ENCODE measurements at places on chromosomes 5 and 9.

GRCh38 chr9:134066526-134066912 is 1.3 kb downstream of the BRD3 start:
- DNase-seq = no peak

GRCh38 chr9:36064448-36065037 is 27.8 kb downstream of the RECK start:
- DNase-seq = no peak

DNA sequence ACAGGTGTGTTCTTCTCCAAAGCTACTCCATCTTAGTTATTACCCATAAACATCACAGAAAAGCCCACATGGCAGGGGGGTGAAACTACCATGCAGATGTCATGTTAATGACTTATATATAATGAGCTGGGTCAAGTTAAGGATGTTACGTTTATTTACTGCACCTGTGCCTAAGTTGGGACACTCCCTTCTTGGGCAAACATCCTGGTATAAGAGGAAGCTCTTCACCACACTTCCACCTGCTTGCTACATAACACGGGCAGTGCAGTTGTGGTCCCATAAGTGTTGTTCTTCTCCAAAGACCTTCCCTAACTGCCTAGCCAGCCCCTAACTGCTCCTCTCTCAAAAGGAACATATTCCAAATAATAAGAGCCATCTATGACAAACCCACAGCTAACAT is 9.3 kb upstream of the ZCCHC9 start:
- DNase-seq = no peak

GRCh38 chr9:135350003-135350315 is 129.6 kb upstream of the PPP1R26 start:
- DNase-seq = no peak

- DNase-seq = no peak
These were observed 614.5 kb downstream of the MAT2B start for GRCh38 chr5:164119806-164120447.

- no peak for DNase-seq
These were observed 161.0 kb upstream of the RORB start for GRCh38 chr9:74336161-74336560.

- no peak for DNase-seq
These were observed 29.6 kb upstream of the ZNF782 start for GRCh38 chr9:96883922-96884321.

- DNase-seq = no peak
These were observed 15.1 kb upstream of the SLC2A6 start for GRCh38 chr9:133493845-133494540.

- DNase-seq = no peak
These were observed 86.2 kb downstream of the TEK start for GRCh38 chr9:27195191-27195590.

GRCh38 chr9:92377876-92378275 is 26.5 kb downstream of the OGN start:
- DNase-seq = no peak

- DNase-seq = no peak
These were observed 53.4 kb downstream of the ROR2 start for GRCh38 chr9:91896513-91897121.

DNA sequence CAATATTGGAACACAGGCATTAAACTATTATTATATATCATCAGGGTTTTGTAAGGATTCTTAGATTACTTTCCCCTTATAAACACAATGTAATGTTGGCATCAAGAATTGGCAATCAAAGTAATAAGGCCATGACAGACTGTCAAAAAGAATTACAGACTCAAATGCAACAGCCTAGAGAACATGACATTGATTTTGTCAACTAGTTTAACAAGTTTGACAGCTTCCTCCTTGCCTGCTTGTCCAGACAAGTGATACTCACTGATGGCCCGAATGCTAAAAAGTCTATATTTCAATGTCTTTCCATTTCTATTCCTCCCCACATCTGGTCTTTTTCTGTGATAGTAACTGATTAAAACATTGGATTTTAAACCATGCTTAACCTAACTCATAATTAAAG is 6.4 kb upstream of the ANKRD31 start:
- no peak for DNase-seq

GRCh38 chr5:41843456-41844370 is 26.5 kb downstream of the OXCT1 start:
- DNase-seq = no peak

GRCh38 chr9:115010874-115011273 is 80.5 kb upstream of the TNFSF8 start:
- no peak for DNase-seq

GRCh38 chr5:62340392-62340791 is 34.4 kb downstream of the KIF2A start:
- no peak for DNase-seq

- DNase-seq = no peak
These were observed 83.0 kb upstream of the PRLR start for GRCh38 chr5:35313291-35313690.

GRCh38 chr9:3708751-3709150 is 182.9 kb upstream of the RFX3 start:
- no peak for DNase-seq

DNA sequence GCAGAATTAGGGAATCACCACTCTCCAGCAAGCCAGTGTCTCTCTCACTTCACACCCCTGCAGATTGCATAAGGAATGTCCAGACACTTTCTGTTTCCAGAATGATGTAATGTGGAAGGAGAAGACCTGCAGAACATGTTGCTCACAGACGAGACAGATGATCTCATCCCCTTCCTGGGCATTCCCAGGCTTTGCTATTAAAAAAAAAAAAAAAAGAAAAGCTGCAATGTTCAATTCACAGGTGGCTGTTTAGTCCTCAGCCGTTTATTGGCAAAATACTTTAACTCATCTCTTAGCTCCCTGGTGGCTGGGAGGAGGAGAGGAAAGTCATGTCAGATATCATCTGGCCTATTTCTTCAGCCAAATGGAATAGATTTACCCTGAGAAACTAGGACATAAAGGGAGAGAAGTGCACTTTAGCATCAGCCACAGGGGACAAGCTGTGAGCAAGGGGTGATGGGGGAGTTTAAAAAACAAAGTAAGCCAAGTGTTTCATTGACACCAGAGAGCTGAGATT is 95.9 kb upstream of the TNC start:
- no peak for DNase-seq

GRCh38 chr9:15104826-15105420 is 194.7 kb upstream of the FREM1 start:
- DNase-seq = no peak

- DNase-seq = no peak
These were observed 608.0 kb upstream of the ACO1 start for GRCh38 chr9:31776471-31776870.

- no peak for DNase-seq
These were observed 125.1 kb downstream of the BARX1 start for GRCh38 chr9:93830012-93830596.

DNA sequence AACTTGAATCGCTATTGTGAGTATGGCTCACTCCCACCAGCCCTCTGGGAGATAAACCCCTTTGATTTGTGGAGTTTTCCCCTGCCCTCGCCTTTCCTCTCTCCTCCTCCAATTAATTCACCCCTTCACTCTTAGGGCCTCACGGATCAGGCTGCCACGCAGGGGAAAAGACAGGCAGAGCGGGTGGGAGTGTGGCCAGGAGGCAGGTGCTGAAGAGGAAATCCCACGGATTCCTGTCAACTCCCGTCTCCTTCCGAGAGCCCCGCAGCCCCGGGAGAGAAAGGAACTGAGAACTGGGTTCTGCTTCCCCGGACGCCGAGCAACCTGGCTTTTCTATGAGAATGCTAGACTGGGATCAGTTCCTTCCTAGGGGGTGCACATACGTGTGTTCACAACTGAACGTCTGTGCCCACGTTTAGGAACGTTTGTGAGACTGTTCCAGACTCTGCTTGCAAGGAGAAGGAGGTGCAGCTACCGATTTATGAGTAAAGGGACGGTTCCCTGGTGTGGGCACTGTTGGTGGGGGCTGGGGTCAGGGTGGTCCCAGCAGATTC is 314.5 kb upstream of the TLE4 start:
- no peak for DNase-seq

- no peak for DNase-seq
These were observed 4.4 kb downstream of the IL31RA start for GRCh38 chr5:55855509-55855908.

Measured in cortex of kidney (tissue), 1 donor.